Retina (tissue), 1 donor: ENCODE measurements at places on chromosomes 5 and 9.

GRCh38 chr5:142014911-142015584, 2.2 kb upstream of the GNPDA1 start:
- DNase-seq: peak; percentile 49

DNA sequence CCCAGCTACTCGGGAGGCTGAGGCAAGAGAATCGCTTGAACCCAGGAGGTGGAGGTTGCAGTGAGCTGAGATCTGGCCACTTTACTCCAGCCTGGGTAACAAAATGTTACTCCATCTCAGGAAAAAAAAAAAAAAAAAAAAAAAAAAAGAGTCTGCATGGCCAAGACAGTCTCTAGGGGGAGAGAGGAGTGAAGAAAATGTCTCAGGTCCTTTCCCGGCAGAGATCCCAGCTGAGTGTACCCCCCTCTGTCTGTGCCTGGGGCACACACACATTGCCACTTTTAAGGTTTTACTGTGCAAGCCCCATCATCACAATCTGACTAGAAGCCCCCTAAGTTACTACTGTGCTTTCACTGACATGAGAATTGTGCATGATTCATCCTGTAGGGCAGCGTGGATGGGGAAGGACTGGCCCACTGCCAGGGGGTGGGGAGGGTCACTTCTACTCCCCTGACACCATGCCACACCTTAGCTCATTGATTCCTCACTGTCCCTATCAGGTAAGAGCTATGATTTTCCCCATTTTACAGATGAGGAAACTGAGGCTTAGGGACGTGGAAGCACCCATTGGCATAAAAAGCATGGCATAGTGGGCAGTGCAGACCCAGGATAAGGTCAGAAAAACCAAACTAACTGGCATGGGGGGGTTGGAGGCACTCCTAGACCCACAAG, 102.3 kb upstream of the LARP1 start:
- no peak for DNase-seq

DNA sequence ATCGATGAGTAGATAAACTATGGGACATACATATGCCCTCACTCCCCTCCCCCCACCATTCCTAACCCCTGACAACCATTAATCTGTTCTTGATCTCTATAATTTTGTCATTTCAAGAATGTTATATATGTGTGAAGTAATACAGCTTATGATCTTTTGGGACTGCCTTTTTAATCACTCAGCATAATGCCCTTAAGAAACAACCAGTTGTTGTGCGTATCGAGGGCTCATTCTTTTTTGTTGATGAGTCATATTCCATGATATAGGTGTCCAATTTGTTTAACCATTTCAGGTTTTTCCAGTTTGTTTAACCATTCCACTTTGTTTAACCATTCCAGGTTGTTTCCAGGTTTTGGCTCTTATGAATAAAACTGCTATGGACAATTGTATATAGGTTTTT, 75.6 kb downstream of the ARHGEF28 start:
- DNase-seq: no peak

DNA sequence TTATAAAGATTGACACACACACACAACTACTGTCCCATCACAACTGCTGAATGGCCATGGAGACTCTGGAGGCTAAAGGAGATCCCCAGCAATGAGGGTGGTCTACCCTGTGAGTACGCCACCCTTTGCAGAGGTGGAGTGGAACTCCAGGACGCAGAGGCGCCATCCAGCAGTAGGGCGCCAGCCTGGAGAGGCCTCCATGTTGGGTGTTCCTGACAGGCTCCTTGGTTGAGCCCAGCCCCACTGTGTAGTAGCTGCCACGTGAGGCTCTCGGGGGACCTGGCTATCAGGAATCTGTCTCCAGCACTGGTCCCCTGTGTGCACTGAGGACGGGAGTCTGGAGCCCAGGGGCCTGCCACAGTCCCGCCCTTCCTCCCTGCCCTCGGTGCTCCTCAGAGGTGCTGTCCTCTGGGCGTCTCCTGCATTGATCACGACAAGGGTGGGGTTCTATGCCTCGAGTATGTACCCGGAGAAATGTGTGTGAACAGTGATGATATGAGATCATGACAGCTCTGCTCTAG, 72.3 kb downstream of the DAP start:
- no peak for DNase-seq

GRCh38 chr9:17116400-17116837, 18.4 kb upstream of the CNTLN start:
- DNase-seq: no peak

- no peak for DNase-seq
Measured at GRCh38 chr9:99356512-99356971, 134.5 kb downstream of the SEC61B start.

- no peak for DNase-seq
Measured at GRCh38 chr5:121693864-121694263, 157.8 kb upstream of the FTMT start.
